ENCODE measurements at places on chromosomes 3 and 15.

GRCh38 chr15:80777137-80777536 lies 2.0 kb upstream of the CEMIP start:
- DNase-seq: no peak

DNA sequence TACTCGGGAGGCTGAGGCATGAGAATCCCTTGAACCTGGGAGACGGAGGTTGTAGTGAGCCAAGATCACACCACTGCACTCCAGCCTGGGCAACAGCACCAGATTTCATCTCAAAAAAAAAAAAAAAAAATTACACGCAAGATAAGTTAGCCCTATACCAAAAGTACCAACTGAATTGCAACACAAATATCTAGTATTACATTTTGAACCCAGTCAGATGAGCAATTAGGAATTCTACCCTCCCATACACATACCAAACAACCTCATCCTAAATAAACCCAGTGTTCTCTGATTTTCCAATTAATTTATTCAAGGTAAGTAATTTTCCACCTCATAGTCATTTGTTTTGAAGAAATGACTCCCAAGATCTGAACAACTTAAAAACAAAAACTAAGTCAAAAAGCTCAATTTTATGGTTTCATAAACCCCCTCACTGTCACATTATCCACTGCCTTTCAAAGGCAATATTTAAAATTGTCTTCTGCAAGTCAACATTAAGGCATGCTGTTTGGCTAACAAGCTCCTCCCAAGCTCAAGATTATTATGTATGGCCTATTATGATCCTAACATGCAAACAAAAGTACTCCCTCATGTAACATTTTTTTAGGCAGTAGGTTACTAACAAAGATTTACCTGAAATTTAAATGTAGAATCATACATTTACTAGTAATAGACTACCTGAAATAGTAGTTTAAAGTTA lies 4.5 kb downstream of the RAF1 start:
- no peak for DNase-seq

DNA sequence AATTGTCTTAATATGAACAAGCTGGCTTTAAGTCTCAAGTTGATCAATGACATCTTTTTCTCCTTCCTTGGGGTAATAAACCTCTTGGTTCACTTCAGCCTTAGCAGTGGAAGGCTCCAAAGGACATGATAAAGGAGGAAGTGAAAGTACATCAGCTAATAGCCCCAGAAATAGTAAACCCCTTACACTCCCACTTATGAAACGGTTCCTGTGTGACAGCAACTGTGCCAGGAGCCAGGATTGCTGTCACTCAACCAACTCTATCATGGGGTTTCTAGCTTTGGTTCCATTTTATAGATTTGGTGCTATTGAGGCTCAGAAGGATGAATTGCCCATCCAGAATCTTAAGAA lies 216.7 kb downstream of the ABHD5 start:
- no peak for DNase-seq

GRCh38 chr15:57090496-57090859 lies 172.0 kb downstream of the TCF12 start:
- DNase-seq: no peak

DNA sequence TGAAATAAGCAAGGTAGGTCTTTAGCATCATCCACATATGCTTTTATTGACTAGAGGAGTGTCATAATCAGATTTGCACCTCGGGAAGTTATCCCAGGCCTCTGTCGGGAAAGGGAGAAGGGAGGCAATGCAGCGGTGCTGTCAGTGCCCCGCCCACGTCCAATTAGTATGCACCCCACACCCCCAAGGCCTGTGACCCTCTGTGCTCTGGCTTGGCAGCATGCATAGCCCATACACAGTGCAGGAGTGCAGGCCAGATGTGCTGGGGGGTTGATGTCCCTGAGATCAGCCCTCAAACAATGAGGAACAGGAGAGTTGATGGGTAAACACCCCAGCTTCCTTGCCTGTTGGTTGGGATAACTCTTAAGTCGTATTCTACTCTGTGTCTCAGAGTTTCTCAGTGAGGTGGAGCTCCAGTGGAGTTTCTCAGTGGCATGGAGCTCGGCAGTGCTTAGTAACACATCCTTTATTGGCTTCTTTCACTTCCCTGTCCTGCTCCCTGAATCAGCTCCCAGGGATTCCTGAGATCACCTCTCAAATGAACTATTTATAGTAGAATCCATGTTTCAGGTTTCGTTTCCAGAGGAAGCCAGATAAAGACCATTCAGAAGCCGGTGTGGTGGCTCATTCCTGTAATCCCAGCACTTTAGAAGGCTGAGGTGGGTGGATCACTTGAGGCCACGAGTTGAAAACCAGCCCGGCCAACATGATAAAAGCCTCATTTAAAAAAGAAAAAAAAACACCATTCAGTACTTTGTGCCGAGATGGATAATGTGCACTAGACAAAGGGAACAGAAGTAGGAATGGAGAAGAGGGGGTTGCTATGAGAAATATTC lies 26.7 kb upstream of the NDUFB4 start:
- no peak for DNase-seq

DNA sequence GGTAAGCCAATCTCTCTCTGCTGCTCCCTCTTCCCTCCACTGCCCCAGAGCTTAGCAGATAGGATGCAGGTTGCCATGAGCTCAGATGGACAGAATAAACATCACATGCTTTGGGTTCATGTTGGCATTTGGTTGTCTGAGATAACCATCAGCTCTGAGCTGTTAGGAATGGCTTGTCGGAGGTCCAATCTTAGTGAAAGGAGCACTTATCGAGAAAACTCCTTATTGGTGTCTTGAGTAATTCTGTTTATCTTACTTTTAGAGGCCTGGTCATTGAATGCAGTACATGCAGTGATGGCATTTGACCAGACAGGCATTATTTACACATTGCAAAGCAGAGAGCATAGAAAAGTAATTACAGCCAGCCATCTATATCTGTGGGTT lies 99.7 kb downstream of the CEMIP start:
- DNase-seq: no peak

DNA sequence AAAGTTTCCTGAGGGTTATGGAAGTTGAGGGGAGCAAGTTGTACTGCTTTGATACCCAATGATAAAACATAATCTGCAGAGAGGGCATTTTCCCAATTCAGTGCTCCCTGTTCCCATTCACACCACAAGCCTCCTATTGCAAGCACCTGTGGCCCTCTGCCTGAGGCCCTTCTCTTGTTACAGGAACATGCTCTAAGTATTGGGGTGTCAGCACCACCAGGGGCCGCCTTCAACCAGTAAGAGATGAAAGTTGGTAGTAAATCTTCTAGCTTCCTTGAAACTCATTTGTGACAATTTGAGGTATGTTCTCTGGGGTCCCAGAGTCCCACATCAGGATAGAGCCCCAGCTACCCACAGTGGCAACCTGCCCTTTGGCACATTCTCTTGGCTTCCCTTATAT lies 265.4 kb upstream of the ARHGEF26 start:
- DNase-seq: no peak

GRCh38 chr15:75062706-75063105 lies 39.3 kb downstream of the PPCDC start:
- no peak for DNase-seq

- no peak for DNase-seq
Measured at GRCh38 chr3:117118604-117119003, 409.0 kb downstream of the TUSC7 start.

DNA sequence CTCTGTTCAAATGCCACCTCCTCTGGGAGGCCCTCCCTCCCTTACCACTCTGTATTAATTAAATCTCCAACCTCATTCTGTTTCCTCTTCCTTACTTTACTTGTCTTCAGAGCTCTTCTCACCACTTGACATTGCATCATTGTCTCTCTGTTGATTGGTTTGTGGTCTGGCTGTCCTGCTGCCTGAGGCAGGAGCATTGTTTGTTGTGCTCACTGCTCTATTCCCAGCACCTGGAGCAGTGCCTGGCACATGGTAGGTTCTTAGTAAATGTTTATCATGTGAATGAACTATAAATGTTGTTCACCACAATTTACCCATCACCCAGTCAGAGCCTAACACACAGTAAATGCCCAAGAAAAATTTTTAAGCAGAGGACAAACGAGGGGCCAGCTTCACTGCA lies 6.7 kb upstream of the BFSP2 start:
- DNase-seq: no peak

GRCh38 chr15:60528530-60528929 lies 49.6 kb upstream of the ICE2 start:
- no peak for DNase-seq

DNA sequence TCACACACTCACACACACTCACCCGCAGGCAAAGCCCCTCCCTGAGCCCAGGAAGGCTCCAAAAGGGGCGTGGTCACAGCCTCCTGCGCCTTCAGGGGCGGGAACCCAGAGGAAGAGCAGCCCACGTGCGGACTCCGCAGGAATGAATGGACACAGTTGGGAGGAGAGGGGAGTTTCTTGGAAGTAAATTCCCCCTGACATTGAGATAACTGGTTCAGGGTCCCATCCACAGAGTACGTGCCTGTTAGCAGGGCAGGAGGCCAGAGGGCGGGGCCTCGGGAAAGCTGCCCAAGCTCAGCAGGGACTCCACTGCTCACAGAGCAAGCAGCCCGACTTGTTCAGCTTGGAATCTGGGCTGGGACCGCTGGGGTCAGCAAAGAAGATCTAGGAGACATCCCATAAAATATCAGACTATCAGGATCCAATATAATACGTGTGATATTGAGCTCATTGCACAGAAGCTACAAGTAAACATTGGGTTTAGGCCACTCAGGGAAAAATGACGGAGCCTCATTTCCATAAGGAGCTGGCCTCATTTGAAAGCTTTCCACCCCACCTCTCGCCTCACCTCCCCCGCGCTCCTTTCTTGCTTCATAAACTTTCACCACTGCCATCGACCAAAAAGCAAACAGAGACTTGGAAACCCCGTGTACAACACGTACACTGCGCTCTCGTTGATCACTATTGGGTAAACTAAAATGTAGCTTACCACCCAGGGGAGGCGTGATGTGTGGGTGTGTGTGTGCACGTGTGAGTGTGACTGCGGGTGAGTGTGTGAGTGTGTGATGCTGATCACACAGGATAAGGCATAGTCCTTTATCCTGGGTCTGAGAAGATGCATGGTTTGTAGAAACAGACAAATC lies 36.0 kb downstream of the TM2D3 start:
- no peak for DNase-seq

DNA sequence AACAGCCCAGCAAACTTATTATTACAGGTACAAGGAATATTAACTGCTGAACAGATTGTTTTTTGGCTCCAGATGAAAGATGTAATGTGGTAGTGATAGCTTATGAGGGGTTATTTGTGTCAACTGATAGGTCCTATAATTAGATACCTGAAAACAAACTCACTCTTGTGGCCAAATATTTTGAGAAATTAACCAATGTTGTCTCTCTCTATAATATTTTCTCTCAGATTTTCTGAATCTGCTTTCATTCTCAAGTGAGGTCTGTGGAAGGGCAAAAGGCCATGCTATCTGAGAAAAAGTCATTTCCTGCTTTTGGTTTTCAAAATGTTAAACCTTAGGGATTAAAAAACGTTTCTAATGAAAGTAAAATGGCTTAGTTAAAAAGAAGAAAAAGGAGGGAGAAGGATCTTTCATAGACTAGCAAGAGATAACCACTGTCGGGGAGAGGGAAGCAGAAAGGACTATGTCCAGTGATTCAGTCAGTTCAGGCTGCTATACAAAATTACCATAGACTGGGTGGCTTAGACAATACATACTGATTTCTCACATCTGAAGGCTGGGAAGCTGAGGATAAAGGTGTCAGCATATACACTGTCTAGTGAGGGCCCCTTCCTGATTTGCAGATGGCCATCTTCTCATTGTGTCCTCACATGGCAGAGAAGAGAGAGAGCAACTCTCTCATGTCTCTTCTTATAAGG lies 277.5 kb upstream of the P2RY1 start:
- no peak for DNase-seq

DNA sequence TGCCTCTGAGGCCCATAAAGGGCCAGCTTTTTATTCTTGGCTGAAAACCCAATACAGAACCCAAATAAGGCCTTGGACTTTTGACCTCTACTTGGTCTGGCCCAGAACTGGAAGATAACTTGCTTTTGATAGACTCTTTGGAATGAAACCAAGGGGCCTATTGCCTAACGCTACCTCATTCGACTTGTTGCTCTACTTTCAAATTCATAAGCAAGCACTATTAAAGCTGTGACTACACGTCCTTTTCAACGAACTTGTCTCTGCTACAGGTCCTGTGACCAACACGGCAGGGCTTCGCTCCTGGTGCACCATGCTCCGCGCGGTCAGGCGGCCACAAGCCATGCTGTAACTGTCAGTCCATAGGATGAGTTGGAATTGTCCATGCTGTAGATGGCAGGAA lies 385.4 kb downstream of the MFSD1 start:
- DNase-seq: no peak

DNA sequence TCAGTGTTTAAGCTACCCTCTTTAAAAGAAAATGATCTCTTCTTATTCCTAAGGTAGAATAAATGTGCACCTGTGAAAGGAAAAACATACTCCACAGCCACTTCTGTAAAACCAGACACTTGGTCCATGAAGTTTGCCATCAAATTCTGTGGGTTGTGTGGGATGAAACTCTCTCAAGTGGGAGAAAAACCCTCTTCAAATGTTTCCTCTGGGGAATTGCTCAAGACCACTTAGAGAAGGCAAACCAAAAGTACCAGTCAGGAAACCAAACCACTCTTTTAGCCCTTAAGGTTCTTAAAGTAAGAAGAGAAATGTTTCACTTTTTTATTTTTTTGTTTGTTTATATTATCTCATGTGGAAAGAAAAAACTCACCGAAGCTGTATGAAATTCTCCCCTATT lies 1.2 kb downstream of the COL8A1 start:
- no peak for DNase-seq

GRCh38 chr3:9405756-9406155 lies 8.3 kb downstream of the SETD5 start:
- no peak for DNase-seq

- DNase-seq: no peak
Measured at GRCh38 chr3:134802428-134803050, 7.5 kb downstream of the EPHB1 start.

GRCh38 chr15:58167095-58167691 lies 29.0 kb downstream of the AQP9 start:
- DNase-seq: no peak

DNA sequence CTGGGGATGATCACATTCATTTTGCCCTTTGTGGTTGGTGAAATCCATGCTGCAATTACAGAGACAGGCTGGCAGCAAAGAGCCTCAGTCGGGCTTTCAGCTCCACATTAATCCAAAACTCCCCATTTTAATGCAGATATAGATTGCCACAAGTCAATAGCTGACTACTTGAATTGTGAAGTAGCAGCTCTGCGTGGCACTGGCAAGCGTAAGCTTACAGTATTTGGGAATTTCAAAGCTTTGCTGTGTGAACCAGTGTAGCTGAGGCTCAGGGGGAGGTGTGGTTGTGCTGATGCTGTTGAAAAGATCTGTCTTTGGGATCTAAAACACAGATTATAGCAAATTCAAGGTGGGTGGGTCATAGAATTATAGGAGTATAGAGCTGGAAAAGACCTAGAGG lies 290.3 kb upstream of the ONECUT1 start:
- no peak for DNase-seq

GRCh38 chr15:23857028-23857641 lies 170.0 kb upstream of the NDN start:
- DNase-seq: no peak

- DNase-seq: no peak
Measured at GRCh38 chr15:88657326-88658069, 18.7 kb downstream of the ISG20 start.

- no peak for DNase-seq
Measured at GRCh38 chr3:15436246-15436645, 8.8 kb downstream of the EAF1 start.

Measured in stimulated activated CD4-positive, alpha-beta T cell treated with anti-CD3 and anti-CD28 coated beads, Interleukin-1b, Interleukin-23, amount 100 ng/mL, for 4 hours (primary cell).